ENCODE measurements at places on chromosomes 7 and 10. TPM values are rescaled to one million over a fixed set of nuclear protein-coding genes. Genes with fewer than 3 reads are reported as not detected.

The TTYH3 gene
- 18.5 TPM for polyA plus RNA-seq

The PTPRN2 gene
- not detected for polyA plus RNA-seq

The GRID2IP gene
- 0.01 TPM for polyA plus RNA-seq

The PKD1L1 gene
- 0.01 TPM for polyA plus RNA-seq

The ITPRID1 gene
- polyA plus RNA-seq = not detected

The ADO gene
- polyA plus RNA-seq = 13.2 TPM

The CPA2 gene
- 0.41 TPM for polyA plus RNA-seq

The JCAD gene
- 0.10 TPM for polyA plus RNA-seq

The KLF14 gene
- polyA plus RNA-seq = 0.01 TPM

The EFCAB10 gene
- not detected for polyA plus RNA-seq

The TMEM130 gene
- not detected for polyA plus RNA-seq

The TIAL1 gene
- polyA plus RNA-seq = 117 TPM

The AKR1C8 gene
- not detected for polyA plus RNA-seq

The TACC2 gene
- polyA plus RNA-seq = 6.8 TPM

The EN2 gene
- polyA plus RNA-seq = 0.09 TPM

The MEOX2 gene
- not detected for polyA plus RNA-seq

The ARPC1B gene
- polyA plus RNA-seq = 488 TPM

The NEUROD6 gene
- not detected for polyA plus RNA-seq

The XRCC2 gene
- polyA plus RNA-seq = 2.0 TPM

The ABCF2 gene
- 68.6 TPM for polyA plus RNA-seq

The TIMM23 gene
- polyA plus RNA-seq = 172 TPM

The ACSM6 gene
- polyA plus RNA-seq = 0.04 TPM

The RELN gene
- polyA plus RNA-seq = 0.01 TPM

All from keratinocyte (primary cell).